Neuronal stem cell (in vitro differentiated cells): ENCODE measurements at places on chromosomes 5 and 9.

GRCh38 chr9:131660466-131661405 lies 79.1 kb downstream of the RAPGEF1 start:
- DNase-seq = no peak

- DNase-seq = no peak
Measured at GRCh38 chr5:84343171-84343570, 41.5 kb downstream of the EDIL3 start.

GRCh38 chr5:166906991-166907713 lies 1384.3 kb upstream of the WWC1 start:
- DNase-seq = no peak

DNA sequence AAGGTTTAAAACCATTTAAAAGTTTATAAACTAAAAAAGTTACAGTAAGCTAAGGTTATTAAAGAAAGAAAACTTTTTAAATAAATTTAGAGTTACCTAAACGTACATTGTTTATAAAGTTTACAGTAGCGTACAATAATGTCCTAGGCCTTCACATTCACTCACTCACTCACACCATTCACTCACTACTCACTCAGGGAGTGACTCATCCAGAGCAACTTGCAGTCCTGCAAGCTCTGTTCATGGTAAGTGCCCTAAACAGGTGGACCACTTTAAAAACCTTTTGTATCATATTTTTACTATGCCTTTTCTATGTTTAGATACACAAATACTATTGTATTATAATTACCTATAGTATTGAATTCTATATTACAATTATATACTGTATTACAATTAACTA lies 190.8 kb upstream of the RASA1 start:
- DNase-seq = no peak

GRCh38 chr5:173727839-173728778 lies 111.7 kb upstream of the BOD1 start:
- DNase-seq = no peak

DNA sequence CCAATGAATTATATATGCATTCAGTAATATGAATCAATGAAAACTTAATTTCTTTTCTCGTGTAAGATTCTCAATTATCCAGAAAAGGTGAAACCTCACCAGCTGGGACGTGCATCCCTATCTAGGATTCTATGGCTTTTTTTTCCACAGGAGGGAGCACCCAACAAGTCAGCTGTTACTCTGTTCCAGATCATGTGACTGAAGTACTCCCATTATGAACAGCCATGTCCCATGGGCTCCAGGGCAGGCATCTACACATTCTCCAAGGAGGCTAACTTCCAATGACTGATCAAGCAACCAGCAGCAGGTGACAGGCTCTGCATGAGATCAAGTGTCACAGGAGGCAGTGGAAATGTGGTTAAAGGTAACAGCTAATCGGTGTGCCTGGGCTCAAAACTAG lies 118.8 kb downstream of the ELAVL2 start:
- no peak for DNase-seq

DNA sequence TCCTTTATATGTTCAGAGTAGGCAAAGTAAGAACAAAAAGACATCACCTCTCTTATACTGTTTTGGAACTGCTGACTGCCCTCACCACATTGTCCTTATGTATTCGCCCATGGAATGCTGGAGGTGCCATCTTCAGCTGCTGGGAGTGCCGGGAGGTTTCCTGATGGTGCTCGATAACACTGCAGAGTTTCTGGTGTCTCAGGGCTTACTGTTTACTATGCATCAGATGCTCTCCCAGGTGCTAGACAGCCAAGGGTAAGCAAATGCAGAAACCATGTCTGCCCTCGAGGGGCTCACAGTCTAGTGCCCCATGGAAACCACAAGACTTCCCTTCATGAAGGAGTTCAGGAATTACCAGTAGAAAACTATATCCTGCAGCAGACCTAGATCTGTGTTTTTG lies 70.1 kb upstream of the SMIM23 start:
- no peak for DNase-seq

GRCh38 chr5:130116462-130116861 lies 212.2 kb downstream of the CHSY3 start:
- DNase-seq = no peak

- DNase-seq = no peak
Measured at GRCh38 chr9:36832164-36832795, 201.8 kb downstream of the PAX5 start.

DNA sequence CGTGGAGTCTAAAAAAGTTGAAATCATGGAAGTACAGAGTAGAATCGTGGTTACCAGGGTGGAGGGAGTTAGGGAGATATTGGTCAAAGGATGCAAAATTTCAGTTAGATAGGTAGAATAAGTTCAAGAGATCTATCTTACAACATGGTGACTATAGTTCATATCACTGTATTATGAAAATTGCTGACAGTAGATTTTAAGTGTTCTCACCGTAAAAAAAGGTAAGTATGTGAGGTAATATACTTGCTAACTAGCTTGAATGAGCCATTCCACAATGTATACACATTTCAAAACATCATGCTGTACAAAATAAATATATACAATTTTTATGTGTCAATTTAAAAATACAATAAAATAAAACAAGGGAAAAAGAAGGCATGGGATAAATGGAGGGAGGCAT lies 392.1 kb downstream of the CAAP1 start:
- DNase-seq = no peak

DNA sequence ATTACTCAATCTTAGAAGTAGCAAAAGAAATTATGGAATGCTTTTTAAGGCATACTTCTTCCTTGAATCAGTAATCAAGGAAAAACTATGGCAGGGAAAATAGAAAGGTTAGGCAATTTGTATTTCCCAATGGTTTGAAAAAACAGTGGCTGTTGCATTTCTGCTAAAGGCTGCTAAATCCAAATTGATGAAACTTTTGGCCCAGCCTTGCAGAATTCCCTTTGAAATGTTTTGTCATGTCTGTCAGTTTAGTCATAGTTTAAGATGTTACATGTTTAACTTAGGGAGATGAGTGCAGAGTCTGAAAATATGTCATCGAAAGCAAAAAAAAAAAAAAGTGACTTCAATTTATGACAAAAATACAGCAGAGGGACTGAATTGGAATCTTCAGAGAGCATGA lies 878.9 kb upstream of the WWC1 start:
- DNase-seq = no peak

DNA sequence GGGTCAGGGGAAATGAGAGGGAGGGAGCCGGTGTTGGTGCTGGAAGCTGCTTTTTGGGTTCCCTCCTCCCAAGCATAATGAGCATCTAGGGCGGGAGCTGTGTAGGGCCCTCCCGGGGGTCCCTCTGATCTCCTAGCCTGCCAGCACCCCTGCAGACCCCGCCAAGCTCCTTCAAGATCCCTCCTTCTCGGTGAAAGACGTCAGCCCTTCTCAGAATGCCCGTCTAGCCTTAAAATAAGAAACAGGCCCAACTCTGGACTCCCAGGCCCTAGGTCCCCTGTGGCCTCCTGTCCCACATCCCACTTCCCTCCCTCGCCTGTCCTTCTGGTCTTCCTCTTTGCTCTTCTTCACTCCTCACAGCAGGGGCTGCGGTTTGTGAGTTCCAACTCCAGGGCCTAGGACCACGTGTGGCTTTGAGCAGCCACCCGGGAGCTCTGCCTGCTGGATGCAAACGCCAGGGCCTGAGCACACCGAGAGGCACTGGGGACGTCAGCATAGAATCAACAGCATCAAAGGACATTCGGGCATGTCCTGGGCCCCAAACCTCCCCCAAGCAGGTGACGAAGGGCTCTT lies 8.8 kb upstream of the SCGB3A1 start:
- DNase-seq = no peak

DNA sequence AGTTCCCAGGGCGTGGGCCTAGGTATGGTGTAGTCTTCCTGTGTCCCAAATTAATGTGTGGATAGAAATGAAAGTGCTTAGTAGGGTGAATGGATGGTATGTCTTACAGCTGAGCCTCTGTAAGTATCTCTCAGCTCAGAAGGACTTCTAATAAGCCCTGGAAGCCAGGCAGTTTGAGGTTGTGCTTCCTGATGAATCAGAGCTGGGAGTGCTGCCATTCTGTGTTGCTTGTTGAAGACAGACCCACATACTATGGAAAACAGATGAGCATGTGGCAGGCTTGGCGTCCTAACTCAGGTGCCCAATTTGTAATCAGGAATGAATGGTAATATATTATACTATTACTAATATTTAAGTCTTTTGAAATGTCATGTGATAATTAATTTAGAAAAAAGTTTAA lies 69.8 kb downstream of the CMYA5 start:
- no peak for DNase-seq

GRCh38 chr5:142320851-142321560 lies 3.8 kb downstream of the SPRY4 start:
- peak; percentile 39 for DNase-seq

DNA sequence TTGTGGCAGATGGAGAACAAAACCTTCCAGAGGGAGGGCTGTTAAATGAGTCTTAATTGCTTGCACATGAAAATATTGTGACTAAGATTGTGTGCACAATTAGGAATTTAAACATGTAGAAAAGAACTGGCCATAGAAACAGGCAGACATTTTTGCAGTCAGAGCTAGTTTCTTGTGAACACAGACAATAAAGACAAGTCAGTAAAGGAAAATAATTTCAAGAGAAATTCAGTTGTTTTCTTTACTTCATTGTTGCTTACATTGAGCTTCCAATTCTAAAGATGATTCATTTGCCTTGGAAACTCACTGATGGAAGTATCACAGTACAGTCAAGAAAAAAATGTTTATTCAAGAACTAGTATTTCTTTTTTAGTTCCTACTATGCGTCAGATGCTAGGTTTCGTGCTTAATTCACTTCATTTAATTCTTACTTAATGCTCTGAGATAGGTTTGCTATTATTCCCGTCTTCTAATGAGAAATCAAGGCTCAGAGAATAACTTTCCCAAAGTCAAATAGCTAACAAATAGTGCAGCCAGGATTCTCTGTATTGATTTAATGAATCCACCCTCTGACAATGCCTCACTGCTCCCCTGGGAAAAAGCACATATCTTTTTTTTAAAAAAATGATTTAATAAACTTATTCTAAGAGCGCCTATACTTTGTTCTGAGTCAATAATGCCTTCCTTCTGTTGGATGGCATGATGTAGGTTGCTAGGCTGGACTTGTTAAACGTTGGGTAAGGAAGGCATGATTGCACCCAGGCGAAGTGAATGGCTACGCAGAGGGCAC lies 581.4 kb downstream of the RAB3C start:
- DNase-seq = no peak

GRCh38 chr5:175493726-175494125 lies 15.4 kb downstream of the SFXN1 start:
- DNase-seq = no peak

GRCh38 chr5:177040814-177041420 lies 18.4 kb downstream of the ZNF346 start:
- DNase-seq = no peak
